ENCODE measurements at places on chromosomes 2 and 18.
A peak's percentile ranks its signal among the peaks of the same experiment; 100 is the strongest.

- peak; percentile 57 for DNase-seq
These were observed 198.5 kb upstream of the ITGA4 start for GRCh38 chr2:181258720-181259119.

DNA sequence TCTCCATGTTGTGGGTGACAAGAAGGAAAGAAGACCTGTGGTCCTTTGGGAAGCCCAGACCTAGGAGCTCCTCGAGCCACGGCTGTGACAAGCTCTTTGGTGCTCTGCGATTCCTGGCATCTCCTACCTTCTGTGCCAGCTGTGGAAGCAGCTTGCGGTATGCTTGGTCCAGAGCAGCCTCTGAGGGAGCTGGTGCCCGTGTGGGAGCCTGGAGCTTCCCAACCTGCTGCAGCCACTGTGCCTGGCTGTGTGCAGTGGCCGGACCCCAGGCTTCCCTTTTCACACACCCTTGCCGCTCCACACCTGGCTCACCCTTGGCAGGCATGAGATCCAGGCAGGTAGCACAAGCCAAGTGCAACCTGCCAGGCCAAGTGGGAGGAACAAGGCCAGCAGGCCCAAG lies 1328.6 kb upstream of the SLC39A10 start:
- no peak for DNase-seq

DNA sequence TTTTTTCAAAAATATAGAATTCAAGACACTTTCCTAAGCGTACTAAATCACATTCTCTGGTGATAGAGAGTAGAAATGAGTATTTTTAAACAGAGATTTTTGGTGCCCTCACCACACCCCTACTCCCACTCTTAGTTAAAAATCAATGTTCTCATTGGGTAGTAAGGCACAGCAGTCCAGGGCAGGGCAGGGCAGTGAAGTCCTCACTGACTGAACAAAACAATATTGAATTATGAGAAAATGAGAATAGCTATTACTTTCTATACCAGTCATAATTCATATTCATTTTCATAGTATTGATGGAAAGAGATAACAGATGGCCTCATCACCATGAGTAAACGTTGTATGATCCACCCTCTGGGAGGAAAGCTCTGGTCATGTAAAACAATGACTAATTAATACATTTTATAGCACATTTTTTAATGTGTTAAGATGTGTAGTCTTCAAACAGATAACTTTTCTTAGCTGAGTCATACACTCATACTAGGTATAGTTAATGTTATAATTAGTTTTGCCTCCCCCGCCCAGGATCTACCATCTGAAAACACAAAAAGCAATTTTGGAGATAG lies 686.1 kb downstream of the KCNJ3 start:
- no peak for DNase-seq

DNA sequence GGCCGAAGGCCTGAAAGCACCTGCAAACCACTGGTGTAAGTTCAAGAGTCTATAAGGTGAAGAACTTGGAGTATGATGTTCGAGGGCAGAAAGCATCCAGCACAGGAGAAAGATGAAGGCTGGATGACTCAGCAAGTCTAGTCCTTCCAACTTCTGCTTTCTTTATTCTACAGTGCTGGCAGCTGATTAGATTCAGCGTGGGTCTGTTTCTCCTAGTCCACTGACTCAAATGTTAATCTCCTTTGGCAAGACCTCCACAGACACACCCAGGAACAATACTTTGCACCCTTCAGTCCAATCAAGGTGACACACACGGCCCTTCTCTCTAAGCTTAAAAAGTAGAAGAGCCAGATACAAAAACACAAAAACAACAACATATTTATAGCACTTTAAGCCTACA lies 43.4 kb downstream of the NMS start:
- no peak for DNase-seq

GRCh38 chr2:228374741-228375140 lies 193.3 kb upstream of the SPHKAP start:
- DNase-seq: no peak

DNA sequence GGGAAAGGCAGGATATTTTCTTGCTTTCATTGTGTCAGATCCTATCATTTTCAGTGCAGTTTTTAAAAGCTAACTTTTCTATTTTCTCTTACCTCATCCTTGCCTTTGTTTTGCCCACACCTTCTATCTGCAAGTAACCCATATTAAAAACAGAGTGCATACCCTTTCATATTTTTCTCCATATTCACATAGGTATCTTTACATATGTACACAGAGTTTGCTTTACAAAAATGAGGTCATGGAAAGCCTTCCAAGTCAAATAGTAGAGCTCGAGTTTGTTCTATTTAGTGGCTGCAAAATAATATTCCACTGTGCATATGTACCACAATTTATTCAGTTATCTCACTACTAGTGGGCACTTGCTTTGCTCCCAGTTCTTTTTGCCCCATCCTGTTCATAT lies 3.9 kb upstream of the DHRS9 start:
- no peak for DNase-seq

DNA sequence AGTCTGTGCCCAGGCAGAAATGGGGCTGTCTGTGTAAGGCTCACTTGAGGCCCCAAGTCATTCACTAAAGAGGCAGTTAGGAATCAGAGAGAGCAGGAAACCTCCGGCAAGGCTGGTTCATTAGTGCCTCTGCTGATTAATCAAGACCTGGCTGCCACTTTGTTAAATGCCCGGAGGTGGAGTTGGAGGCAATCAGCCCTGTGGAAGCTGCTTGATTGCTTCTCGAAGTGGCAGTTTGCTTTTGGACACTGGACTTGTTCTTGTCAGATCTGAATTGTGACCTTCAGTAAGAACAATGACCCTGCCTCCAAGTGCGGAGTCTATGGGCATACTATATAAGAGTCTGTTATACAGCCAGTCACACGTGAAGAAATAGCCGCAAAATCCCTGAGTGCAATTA lies 183.9 kb upstream of the LINC00305 start:
- DNase-seq: no peak

DNA sequence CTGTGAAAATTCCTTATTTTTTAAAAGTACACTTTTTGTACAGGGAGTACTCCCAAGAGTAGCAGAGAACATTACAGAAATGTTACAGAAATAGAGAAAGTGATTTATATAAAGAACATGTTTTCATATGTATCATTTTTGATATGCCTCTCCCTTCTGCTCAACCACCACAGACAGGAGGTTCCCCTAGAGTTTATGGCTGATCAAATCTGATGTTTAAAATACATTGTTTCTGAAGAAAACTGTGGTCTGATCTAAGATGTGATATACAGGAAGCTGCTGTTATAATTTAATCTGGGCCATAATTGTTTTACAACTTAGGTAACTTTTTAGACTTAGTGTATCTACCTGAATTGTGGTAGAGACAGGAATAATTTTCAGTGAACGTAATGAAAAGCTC lies 37.0 kb downstream of the STAT4 start:
- no peak for DNase-seq

GRCh38 chr2:224851811-224852210 lies 135.6 kb upstream of the CCDC195 start:
- DNase-seq: no peak

GRCh38 chr2:23330214-23330613 lies 54.8 kb upstream of the KLHL29 start:
- no peak for DNase-seq

- DNase-seq: peak; percentile 16
These were observed 412 bp downstream of the GPD2 start for GRCh38 chr2:156436497-156437085.

DNA sequence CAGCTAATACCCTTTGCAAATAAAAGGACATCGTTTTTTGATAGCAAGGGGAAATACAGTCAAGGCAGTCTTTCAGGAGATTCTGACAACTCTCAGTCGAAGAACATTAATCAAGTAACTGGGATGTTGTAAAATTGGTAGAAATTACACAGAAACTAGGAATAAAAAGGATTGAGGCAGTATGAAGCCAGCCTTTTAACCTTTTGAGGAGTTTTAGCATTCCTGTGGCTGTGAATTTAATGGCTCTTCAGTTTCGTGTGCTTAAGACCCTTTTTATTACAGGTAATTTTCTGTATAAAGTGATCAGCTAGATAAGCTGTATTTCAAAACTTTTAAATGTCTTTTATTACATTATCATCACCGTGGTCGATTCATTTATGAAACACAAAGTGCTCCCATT lies 91.6 kb downstream of the ASXL3 start:
- DNase-seq: no peak

DNA sequence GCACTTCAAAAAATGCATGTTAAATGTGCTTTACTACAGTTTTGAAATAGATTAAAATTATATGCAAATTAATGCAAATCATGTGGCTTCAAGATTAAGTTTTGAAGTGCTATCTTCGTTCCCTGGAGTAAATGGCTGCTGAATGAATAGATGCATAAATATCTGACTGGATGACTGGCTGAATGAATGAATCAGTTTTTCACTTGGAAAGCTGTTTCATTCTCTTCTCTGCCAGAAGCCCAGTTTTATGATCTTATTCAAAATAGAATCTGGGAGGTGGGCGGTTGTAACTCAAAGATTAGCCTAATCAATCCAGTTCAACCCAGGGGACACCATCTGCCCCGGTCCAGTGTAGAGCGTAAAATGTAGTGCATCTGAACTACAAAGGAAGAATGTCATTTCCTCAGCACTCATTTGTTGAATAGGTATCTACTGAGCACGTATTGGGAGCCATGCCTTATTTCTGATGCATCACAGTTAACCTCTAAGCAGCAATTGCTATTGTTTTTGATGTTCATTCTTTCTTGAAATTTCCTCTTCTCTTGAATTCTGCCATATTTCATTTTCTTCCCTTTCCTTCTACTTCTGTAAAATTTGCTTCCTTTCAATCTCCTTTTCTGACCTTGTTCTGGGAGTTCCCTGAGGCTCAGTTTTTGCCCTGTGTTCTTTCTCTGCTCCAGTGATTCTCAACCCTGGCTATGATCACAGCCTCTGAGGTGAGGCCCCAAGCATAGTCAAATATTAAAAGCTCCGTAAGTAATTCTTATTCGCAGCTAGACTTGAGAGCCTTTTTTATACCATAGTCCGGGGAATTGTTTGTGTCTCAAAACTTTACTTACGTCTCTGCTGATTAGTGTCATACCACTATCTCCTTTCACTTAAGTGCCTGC lies 282.7 kb downstream of the PARD3B start:
- DNase-seq: no peak

GRCh38 chr2:160380000-160380570 lies 113.5 kb downstream of the RBMS1 start:
- no peak for DNase-seq

- no peak for DNase-seq
These were observed 94.5 kb downstream of the COPS8 start for GRCh38 chr2:237180187-237180586.

DNA sequence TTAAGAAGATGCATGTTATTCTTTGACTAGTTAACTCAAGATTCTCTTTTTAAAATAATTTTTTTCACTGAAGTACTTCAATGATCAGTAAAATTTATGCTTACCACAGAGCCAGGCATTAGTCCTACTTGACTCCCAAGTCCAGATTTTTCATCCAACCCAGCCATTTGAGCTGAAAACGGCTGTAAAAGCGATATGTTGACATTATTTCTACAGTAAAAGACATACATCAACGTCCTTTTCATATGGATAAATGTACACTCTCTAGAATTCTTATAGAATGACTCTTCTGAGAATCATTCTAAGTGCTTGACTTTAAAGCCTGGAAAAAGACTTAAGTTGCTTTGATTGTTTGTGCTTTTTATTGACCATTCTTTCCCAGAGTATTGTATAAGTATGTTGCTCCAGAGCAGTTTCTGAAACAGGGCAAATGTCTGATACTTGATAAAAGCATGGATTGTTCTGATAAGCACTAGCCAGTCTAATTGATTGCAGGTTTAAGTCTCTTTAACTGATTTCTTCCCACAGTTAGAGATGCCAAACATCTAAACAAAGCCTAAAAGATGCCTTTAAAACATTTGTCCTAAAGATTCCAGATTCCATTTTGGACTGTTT lies 90.9 kb downstream of the COL5A2 start:
- DNase-seq: no peak

DNA sequence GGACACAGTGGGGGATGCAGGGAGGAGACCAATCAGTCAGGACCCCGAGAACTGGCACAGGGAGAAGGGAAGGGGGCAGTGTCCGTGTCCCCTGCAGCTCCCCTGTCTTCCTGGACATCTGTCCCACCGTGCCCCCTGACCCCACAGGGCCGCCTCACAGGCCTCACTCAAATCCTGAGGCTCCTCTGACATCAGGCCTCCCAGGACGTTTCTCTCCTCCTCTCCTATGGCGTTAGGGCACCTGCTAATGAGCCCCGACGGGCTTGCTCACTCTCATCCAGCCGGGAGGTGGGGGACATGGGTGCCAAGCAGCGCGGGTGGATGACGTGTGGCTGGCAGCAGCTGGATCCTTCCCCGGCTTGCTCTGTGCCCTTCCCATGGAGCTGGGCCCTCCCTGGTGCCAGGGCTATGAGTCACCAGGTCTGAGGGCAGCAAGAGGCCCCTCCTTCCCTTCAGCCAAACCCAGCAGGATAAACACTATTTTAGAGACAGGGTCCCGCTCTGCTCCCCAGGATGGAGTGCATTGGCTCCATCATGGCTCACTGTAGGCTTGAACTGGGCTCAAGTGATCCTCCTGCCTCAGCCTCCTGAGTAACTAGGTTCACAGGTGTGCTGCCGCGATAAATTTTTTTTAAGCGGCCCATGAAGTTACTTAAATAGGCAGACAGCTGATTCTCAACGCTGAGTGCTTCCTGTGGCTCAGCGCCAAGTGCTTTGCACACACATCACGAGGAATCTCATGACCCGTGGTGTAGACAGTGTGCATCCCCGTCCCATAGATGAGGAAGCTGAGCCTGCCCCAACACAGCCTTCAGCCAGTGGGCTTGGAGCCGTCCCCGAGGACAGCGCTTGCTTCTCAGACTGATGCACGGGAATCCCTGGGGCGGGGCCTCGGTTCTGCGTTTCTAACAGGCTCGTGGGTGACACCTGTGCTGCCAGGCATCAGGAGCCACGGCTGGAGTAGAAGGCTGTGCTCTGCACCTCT lies 64.5 kb upstream of the HDAC4 start:
- DNase-seq: no peak

DNA sequence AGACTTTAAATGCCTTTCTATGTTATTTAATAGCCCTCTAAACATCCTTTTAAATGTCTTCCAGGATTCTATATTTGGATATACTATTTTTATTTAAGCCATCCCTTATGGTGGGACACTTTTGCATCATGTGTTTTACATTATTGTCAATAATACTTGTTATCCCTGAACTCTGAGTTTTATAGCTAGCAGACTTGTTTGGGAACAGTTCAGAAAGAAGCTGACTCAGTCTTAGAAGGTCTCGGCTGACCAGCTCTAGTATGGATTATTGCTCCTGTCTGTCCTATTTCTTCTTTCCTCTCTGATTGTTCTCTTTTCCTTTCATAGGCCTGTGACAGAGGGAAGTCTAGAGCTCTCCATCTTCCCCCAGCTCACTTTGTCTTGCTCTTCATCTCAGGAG lies 77.3 kb upstream of the CXCR4 start:
- DNase-seq: no peak

DNA sequence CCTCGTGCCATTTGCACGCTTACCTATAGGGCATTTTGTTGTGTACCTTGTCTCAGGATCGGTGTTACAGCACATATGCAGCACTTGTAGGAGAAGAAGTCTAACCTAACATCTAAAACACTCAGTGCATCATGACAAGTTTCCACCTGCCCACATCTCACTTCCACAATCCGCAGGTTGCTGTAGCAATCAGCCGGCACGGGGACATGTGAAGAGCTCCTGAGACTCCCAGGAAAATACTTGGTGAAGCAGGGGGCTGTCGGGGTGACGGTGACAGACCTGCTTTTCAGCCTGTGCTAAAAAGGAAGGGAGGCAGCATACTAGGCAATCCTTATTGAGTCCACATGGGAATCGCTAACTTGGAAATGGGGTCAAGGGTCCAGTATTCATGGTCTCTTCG lies 172.2 kb downstream of the MYT1L start:
- no peak for DNase-seq

GRCh38 chr18:76384114-76384790 lies 110.8 kb downstream of the ZNF516 start:
- no peak for DNase-seq

- DNase-seq: peak; percentile 63
These were observed 194.2 kb upstream of the PKDCC start for GRCh38 chr2:41853427-41854191.

Measured in NCI-H1694 (cell line).